Activated CD8-positive, alpha-beta T cell treated with anti-CD3 and anti-CD28 coated beads for 36 hours (primary cell): ENCODE measurements at places on chromosomes 11 and 22. TPM values are rescaled to one million over a fixed set of nuclear protein-coding genes. Genes with fewer than 3 reads are reported as not detected.

The HPX gene
- total RNA-seq = not detected

The GPR83 gene
- total RNA-seq = 0.11 TPM

The HTR3A gene
- total RNA-seq = not detected

- DNase-seq = peak; percentile 80
These were observed 58.2 kb upstream of the FTH1 start for GRCh38 chr11:62025487-62026105.

DNA sequence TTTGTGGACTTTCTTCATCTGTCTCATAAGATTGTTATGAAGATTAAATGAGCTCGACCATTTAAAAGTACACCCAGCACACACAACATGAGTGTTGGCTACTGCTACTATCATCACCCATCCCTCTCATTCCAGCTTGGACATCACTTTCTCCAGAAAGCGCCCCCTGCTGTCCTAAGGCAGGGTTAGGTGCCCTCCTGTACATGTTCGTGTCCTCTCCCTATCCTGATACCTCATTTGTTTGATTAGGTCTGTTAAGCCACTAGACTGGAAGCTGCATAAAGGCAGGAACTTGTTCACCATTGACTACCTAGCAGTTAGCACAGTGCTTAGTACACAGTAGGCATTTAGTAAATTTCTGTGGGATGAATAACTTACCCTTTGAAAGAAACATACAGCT, 85.5 kb downstream of the ENTHD1 start:
- peak; percentile 65 for DNase-seq

DNA sequence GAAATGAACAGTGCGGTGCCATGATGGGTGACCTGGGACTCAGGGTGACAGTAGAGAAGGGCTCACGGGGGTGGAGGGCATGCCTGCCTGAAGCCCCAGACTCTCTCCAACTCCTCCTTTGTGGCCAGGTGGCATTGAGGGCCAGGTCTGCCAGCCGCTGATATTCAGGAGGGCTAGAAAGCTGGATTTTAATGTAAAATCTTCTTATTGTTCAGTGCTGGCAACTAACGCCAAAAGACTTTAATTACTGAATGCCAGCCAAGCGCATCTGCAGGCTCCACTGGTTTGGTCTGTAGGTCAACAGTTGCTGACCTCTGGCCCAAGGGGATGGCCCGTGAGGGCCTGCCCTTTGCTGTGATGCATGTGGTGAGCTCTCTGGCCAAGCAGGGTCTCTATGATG, 10.3 kb downstream of the MRGPRG start:
- DNase-seq = no peak

DNA sequence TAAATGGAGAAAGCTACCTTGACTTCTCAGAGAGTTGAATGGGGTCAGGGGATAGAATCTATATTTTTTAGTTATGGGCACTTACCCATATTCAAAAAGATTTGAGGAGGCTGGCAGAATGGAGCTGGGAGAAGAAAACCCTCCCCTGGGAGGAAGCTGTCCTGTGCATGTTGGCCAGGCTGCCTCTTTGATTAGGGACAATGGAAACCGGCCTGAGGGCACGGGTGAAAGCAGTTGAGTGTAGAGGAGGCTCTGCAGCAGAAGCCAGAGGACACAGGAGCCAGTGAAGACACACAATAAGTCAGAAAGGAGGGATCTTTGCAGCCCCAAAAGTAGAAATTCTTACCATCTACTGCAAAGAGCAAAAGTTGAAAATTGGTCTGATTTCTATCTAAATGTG, 66.6 kb upstream of the B3GAT1 start:
- DNase-seq = no peak

DNA sequence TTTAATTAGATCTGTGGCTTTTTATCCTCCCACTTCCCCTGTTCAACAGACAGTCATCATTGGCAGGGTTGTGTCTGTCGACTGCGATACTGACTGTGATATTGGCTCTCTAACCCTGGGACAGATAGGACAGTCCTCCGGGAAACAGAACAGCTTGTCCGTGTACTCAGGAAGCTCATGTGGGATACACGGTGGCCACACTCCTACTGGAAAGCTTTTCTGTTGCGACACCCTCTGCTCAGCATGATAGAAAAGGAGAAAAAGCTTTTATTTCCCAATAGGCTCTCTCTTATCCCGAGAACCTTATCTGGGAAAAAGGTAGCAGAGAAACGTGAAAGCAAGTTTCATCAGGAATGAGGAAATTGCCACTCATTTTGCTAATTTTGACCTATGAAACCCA, 60.4 kb upstream of the HSPA8 start:
- no peak for DNase-seq
